ENCODE measurements at places on chromosomes 13 and 19.

GRCh38 chr19:41993612-41994483 is at the start of gene ATP1A3:
Gene ATP1A3, minus strand, starts transcription at chr19:41994230. Its CDS starts 154 bp downstream, at chr19:41994076.
- no peak for DNase-seq

GRCh38 chr19:18875726-18876125 is 20.2 kb downstream of the CERS1 start:
- no peak for DNase-seq

DNA sequence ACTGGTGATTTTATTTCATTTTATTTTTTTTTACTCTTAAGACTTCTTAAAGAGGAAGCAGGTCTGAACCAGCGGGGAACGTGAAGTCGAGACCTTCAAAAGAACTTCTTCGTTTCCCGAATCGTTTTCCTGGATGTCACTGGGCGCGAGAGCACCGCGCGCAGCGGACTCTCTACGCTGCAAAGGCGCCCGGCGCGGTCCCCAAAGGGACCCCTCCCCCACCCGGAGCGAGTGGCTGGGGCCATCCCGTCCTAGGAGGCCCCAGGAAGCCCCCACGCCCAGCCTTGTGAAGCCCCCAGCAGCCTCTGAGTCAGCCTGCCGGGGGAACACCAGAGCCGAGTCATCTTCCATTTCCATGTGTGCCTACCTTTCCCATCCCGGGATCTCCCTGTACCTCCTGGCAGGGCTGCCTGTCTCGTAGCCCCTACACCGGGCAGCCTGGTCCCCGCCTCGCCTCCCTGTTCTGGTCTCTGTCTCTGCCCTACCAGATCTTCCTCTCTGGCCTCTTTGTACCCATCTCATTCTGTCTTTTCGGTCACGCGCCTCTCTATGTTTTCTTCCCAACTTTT is 608 bp downstream of the CD70 start:
- no peak for DNase-seq

DNA sequence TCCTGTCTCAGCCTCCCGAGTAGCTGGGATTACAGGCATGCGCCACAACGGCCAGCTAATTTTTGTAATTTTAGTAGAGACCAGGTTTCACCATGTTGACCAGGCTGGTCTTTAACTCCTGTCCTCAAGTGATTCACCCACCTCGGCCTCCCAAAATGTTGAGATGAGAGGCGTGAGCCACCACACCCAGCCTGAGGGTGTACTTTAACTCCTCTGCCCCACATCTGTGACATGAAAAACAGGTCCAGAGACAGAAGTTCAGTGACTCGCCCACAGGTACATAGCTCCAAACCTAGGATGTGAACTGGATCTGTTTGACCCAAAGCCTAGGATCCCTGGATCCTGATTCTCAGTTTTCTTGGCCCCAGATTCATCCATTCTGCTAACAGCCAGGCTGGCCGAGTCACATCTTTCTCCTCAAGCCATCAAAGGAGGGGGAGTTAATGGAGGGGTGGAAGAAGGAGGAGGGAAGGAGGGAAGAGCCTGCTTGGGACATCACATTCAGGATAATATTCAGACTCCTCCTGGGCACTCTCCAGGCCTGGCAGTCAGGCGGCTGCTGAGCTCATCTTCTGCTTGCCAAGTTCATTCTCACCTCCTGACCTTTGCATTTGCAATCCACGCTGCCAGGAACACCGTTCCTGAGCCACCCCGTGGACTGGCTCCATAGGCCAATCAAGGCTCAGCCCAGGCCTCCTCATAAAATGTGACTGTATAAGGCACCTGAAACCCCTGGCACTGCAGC is 3.1 kb downstream of the SPC24 start:
- DNase-seq: no peak

DNA sequence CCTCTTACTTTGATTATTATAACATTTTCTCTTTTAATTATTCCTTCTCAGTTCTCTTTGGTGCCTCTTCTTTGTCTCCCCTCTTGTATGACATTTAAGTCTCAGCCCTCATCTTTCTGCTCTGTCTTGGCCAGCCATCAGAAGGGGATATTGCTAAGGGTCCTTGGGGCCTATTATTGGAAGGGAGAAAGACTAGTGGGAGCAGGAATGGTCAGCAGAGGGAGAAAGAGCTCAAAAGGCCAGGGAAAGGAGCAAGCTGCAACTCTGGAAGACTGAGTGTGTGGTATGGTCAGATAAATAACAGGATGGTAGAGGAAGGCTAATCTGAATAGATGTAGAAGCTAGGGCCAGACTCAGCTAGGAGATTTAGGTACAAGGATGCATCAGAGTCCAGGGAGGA is 336.9 kb downstream of the TDRD3 start:
- DNase-seq: no peak

DNA sequence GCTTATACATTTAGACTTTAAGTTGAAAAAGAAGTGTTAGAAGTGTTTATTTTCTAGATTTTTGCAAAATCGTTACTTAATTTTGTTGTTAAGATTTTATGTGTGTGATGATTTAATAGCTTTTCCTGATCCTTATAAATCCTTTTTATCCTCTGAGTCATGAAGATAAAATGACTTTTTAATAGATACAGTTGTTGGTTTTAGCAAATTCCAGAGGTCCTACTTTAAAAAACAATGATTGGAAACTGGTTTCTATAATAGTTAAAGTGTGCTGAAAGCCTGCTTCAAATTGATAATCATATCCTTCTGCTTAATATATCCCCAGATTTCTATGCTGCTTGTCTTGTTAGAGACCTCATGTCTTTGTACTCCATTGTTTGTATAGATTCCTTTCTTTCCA is 39.0 kb downstream of the RNASEH2B start:
- DNase-seq: no peak

- DNase-seq: no peak
These were observed 74.8 kb upstream of the KLHL1 start for GRCh38 chr13:70183041-70183440.
